T47D (cell line): ENCODE measurements at places on chromosomes 6 and 20.

DNA sequence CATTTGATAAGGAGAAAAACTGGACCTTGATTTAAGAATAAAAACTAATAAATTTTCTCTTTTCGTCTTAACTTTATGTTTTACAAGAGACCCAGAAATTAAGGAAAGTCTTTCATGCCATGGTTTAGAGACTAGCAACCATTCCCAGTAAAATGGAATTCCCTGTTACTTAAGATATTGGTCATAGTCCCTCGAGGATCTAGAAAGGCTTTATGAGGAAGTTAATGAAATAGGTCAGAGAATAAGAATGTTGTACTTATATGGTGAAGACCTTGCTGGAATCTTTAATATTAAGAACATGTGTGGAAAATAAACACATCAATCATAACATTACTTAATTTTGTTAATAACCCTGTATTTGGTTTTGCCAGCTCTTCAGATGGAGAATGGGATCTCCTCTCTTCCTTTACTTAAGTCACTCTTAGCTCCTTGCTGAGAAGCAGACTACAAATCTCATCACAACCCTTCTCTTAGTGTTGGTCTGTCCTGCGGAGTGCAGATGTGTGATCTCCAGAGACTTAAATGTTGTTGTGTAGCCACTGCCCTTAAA, 382.9 kb downstream of the QKI start:
- no peak for DNase-seq

DNA sequence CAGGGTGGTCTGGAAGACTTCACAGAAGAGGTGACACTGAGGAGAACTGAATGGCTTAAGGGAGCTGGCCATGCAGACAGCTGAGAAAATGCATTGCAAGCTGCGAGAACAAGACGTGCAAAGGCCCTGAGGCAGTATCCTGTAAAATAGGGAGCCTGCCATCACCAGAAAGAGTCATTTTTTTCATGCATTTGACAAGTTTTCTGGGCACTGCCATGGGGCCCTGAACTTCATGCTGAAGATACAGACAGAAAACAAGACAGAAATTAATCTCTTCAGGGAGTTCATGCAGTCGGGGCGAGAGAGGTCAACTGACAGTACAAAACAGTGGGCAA, 28.9 kb upstream of the NFATC2 start:
- no peak for DNase-seq

DNA sequence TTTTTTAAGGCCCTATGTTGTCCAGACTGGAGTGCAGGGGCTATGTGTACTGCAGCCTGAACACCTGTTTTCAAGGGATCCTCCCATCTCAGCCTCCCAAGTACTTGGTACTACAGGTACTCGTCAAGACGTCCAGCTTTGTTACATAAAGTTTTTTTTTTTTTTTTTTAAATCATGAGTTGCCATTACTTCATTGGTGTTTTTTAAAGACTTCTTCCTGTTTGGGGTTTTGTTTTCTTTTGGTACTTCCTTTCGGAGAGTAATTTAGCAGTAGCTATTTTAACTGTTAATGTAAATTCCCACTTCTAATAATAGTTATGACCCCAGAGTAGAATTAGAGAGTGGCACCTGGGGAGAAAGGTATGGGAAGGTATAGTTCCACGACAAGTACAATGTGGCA, 10.5 kb downstream of the ZNFX1 start:
- no peak for DNase-seq

- DNase-seq: no peak
Observed at GRCh38 chr6:152310371-152310954, 326.7 kb downstream of the SYNE1 start.

DNA sequence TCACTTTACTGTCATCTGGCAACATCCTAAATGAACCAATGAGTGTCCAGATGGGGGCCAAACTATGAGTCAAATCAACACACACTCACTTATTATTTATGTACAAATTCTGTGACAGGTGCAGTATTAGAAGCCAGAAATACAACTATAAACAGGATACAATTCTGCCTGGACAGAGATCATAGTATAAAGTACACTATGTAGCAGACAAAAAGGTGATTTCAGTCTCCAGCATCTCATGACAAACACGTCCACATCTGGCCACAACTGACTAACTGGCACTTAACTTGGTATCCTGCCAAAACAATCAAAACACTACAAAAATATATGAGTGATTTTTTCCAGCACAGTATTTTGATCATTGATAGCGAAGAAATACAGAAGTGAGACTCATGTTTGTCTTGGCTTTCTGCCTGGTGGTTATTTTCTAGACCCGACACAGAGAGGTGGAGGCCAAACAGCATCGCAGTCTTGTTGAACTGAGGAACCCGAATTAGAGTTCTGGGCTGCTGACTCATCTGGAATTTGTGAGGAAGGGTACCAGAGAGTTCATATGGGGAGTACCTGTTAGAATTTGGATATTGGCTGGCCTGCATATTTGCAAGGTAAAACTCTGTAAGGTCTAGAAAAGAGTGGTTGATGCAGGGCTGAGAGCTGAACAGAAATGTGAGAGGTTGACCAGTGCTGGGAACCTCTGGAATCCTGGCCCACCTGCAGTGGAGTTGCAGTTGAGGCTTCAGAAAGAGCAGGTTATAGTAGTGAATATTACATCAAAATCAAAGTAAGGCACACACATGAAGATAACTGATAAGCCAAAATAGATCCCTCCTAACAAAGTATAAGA, 475.2 kb downstream of the PTPRT start:
- DNase-seq: no peak

GRCh38 chr20:38617011-38617829, 15.6 kb downstream of the ARHGAP40 start:
- DNase-seq: peak; percentile 54

DNA sequence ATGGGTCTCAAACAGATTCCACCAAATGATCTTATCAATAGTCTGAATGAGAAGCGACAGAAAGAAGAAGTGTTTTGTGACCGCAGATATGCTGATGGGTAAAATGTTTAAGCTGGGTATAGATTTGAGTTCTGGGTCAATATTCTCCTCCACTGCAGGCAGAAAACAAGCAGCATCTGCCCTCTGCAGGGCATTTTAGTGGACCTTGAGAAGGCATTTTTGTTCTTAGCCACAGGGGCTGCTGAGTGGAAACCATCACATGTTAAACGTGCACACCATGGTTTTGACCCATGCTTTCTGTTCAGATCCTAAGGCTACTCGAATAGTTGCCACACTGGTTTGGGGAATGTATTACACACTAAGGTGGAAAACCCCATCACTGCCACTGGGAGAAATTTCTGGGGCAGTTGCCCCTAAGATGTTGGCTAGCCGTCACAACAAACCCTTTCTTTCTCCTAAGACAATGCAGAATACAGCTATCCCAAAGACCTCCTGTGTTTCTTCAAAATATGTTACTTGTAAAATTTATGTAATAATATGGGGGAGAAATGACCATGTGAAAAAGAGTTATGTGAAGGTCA, 5.5 kb downstream of the POU3F2 start:
- no peak for DNase-seq

- no peak for DNase-seq
Observed at GRCh38 chr6:17098538-17098937, 3.3 kb upstream of the STMND1 start.

- peak; percentile 53 for DNase-seq
Observed at GRCh38 chr6:34390531-34391472, 1.7 kb downstream of the NUDT3 start.

DNA sequence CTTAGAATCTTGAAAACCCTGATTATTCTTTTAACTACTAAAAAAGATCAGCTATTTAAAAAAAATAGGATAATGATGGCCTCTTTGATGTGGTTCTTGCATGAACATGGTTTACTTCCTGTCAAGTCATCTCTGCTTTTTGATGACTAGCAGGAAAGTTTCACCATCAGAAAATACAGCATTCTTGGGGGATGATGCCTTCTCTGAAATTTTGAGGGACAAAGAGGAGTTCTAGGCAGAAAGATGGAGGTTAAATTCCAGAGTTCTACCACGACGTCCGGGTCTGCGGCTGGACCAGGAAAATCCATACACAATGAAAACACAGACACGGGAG, 130.4 kb downstream of the OLIG3 start:
- no peak for DNase-seq

GRCh38 chr20:9200196-9200595, 131.3 kb downstream of the PLCB4 start:
- DNase-seq: no peak

DNA sequence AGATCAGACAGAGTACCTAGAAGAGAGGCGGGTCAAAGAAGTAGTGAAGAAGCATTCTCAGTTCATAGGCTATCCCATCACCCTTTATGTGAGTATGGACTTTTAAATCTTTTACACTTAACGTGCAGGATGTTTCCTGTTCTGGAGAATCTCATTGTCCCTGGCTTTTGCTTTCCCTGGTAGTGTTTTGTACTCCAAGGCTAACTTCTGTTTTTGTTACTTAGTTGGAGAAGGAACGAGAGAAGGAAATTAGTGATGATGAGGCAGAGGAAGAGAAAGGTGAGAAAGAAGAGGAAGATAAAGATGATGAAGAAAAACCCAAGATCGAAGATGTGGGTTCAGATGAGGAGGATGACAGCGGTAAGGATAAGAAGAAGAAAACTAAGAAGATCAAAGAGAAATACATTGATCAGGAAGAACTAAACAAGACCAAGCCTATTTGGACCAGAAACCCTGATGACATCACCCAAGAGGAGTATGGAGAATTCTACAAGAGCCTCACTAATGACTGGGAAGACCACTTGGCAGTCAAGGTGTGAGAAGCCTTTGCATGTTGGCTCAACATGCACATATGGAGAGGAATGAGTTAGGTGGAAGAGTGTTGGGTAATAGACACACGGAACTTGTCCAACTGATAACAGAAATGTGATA, 3.3 kb downstream of the HSP90AB1 start:
- no peak for DNase-seq

DNA sequence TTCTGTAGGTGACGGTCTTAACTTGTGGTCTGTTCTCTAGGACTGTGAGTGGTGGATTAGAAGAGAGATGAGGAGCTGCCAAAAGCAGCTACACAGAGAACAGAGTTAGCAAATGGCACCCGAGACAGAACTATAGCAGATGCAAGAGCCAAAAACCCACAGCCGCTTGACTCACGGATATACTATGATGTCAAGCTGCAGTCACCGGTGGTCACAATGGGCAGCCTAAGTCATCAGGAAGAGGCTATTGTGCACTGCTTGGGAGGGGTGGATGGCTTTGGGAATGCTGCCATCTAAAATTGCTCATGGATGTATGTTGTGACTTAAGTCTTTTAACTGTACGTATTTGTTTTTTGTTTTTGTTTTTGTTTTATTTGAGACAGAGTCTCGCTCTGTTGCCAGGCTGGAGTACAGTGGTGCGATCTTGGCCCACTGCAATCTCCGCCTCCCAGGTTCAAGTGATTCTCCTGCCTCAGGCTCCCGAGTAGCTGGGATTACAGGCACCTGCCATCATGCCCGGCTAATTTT, at the start of gene GTSF1L:
GTSF1L (minus strand) TSS at position 192 of the 528 bp plus-strand sequence. CDS start 308 bp downstream, outside the sequence.
- DNase-seq: no peak

DNA sequence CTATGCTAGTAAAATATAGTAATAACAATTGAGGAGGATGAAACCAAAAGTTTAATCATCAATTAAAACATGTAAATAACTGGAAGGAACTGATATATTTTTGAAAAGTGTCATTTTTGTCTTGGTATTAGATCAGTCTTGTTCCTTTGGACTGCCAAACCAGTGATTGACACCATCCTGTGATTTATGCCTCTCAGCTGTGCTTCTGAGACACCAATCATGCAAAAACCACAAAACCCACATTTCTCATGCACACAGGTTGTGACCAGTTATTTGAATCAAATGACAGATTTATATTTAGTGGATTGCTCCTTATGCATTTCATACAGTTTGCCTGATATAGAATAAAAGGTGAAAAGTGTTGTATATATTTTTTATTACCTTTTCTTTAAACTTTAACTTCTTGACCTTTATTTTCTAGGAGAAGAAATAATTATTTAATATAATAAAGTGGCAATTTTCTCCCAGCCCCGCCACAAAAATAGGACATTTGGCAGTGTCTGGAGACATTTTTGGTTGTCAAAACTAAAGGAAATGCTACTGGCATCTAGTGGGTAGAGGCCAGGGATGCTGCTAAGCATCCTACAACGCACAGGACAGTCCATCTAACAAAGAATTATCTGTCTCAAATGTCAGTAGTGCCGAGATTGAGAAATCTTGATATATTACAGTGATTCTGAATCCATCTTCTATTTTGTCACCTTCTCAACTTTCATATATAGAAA, 383.6 kb downstream of the BCKDHB start:
- no peak for DNase-seq

DNA sequence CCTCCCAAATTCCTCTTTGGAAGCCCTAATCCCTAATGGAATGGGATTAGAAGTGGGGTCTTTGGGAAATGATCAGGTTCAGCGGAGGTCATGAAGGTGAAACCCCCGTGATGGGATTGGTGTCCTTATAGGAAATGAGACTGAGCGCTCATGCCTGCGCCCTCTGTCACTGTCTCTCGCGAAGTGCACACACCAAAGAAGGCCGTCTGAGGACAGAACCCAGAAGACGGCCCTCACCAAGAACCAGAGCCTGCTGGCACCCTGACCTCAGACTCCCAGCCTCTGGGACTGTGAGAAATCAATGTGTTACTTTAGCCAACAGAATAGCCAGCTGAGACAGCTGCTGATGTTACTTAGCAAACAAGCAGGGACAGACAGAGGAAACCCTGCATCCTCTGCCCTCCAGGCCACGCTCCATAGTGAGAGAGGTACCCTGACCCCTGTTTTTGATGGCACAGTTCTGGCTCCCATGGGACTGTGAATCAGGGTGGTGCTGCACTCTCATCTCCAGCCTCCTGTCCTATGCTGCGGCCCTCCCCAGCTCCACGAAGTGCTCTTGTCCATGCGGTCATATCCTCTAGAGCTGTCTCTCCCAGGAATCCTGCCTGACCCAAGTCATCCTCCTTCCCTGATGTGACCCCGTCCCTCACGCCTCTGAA, 369.3 kb downstream of the ZFAND3 start:
- no peak for DNase-seq

DNA sequence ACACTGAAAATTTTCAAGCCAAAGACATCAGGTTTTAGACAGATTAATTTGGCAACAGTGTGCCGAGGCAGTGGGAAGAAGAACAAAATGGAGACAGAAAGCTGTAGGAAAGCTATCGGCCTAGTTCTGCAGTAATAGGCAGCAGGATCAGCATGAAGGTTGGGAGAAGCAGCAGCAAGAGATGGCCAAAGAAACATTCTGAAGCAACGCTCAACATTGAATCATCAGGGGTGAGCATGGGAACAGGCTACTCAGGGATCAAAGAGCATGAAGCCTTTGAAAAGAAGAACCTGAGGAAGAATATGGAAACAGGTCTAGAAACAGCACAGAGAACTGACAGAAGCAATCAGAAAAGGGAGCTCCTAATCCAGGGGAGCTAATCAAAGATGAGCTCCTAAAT, 7.1 kb upstream of the DST start:
- no peak for DNase-seq

DNA sequence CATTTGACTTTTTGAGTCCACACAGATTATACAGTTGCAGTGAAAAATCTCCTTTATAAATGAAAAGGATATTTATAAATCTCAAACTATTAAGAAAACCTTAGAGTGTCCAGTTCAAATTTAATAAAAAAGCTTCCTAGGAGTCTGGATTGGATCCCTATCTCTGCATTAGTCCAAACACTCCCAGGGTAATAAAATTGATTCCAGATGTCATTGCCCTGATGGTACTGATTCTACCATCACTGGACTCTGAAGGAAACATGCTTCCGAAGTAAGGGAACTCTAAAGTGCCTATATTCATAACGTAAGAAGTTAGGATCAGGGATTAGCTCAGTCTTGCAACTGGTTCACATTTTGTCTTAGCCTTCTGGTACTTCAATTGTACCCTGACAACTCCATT, 1325.1 kb upstream of the MAP3K7 start:
- no peak for DNase-seq

- peak; percentile 13 for DNase-seq
Observed at GRCh38 chr20:1734269-1734858, 76.8 kb upstream of the SIRPG start.
